ENCODE measurements at places on chromosomes 2 and 18. TPM values are rescaled to one million over a fixed set of nuclear protein-coding genes. Genes with fewer than 3 reads are reported as not detected.

The LBX2 gene
- 0.99 TPM for total RNA-seq

The MARCO gene
- total RNA-seq: not detected

The PJVK gene
- total RNA-seq: 3.3 TPM

The SMAD2 gene
- total RNA-seq: 135 TPM

The AUP1 gene
- 83.7 TPM for total RNA-seq

The RRM2 gene
- total RNA-seq: 3.4 TPM

The SPR gene
- 62.2 TPM for total RNA-seq

The CCBE1 gene
- 8.7 TPM for total RNA-seq

The LGALSL gene
- total RNA-seq: 4.6 TPM

The HOXD13 gene
- total RNA-seq: not detected

The GNLY gene
- total RNA-seq: not detected

The OR6B2 gene
- not detected for total RNA-seq

The CAPN14 gene
- total RNA-seq: 0.20 TPM

The PXDN gene
- 243 TPM for total RNA-seq

The PLB1 gene
- 1.2 TPM for total RNA-seq

The ANKRD53 gene
- 0.30 TPM for total RNA-seq

The FARSB gene
- 9.3 TPM for total RNA-seq

The PTCD3 gene
- total RNA-seq: 125 TPM

The RNF181 gene
- 163 TPM for total RNA-seq

The CTAGE1 gene
- not detected for total RNA-seq

The ZNF396 gene
- 6.0 TPM for total RNA-seq

The CYB5A gene
- total RNA-seq: 256 TPM

The NOSTRIN gene
- 6.6 TPM for total RNA-seq

The TAF4B gene
- total RNA-seq: 6.8 TPM

The DSG4 gene
- not detected for total RNA-seq

The NR4A2 gene
- total RNA-seq: not detected

The SP9 gene
- not detected for total RNA-seq
